GM12865 (cell line): ENCODE measurements at places on chromosomes 3 and 15.

- DNase-seq = no peak
Measured at GRCh38 chr3:40499952-40500351, 5.9 kb upstream of the ZNF620 start.

DNA sequence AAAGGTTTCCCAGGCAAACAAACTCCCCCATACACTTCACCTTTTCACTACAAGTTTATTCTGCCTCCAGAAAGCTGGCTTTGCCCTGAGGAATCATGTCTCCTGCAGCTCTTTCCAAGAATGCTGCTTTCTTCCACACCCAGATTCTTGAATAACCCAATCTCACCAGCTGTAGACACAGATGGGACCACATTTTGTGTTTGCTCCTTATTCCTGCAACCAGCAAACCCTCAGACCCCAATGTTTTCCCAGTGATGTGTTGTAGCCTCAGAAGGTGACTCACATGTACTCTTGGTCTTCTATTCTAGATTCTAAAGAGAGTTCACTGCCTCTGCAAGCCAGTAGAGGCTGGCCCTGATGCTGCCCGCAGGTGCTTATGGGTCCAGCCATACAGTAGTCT, 23.6 kb upstream of the TRIM59 start:
- no peak for DNase-seq

DNA sequence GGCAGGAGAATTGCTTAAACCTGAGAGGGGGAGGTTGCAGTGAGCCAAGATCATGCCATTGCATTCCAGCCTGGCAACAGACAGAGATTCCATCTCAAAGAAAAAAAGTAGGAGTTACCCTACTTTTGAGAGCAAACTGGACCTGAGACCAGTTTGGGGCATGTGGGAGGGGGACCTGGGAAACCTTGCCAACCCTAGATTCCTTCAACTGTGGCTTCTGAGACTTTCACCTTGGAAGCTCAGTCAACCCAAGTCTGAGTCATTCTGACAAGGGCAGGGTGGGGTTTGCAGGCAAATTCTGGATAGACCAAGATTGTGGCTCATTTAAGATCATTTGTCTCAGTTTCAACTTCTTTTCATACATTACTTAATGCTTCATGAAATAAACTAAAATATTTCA, 23.8 kb upstream of the SIAH2 start:
- peak; percentile 49 for DNase-seq

DNA sequence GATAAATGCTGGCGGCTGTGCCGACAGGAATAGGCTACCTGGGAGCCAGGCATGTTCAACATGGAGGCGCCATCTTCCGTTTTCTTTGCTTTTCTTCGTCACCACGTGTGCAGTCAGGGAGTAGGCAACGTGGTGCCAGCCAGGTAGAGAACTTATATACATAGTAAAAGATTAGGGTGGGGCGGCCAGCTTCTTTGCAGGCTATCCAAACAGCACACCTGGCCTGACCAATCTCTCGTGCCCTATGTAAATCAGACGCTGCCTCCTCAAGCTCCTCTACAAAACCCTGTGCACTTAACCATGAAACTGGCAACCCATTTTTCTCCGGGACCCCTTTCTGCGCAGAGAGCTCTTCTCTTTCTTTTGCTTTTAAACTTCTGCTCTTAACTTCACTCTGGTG, 28.6 kb upstream of the OR5K4 start:
- no peak for DNase-seq

GRCh38 chr3:129413687-129414506, 14.5 kb downstream of the EFCAB12 start:
- peak; percentile 46 for DNase-seq

DNA sequence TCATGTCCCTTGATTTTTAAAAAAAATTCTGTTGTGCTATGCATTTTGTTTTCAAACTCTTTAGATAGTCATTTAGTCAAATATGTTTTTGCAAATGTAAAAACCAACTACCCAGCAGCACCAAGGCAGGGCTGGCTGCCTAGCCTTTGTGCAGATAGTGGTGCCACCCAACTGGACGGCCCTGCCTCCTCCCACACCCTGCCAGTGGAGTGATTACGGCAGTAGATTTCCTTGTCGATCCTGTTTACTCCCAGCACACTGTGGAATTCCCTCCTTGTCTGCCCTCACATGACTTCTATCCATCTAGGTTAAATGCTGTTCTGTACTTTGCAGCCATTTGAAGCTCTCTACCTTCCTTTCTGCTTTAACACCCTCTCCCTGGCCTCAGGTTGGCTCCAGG, 79.4 kb upstream of the PLXNA1 start:
- DNase-seq = no peak

DNA sequence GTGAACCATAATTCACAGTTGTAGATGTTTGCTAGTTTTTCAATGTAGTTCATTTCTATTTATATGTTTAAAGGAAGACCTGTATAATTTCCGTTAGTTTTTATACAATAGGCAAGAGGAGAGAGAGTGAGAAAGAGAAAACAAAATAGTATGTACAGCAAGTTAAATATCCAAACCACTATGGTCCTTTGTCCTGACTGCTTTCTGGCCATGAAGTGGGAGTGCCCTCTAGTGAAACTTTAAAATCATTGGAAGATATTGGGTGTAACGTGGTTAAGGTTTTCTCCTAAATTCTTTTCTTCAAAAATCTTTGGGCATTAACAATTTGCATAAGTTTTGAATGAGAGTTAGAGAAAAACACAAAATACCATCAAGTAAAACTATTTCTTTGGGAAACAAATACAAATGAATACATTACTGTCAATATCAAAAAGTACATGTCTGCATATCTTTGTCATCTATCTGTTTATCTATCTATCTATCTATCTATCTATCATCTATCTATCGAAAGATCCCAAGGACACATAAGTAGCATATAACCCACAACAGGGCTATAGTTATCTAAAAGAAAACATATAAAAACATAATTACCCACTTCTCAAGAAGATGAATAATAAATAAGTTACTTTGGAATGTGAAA, 534.6 kb upstream of the ATP11B start:
- peak; percentile 16 for DNase-seq

- no peak for DNase-seq
Measured at GRCh38 chr3:109313061-109313460, 3.3 kb downstream of the DPPA2 start.

DNA sequence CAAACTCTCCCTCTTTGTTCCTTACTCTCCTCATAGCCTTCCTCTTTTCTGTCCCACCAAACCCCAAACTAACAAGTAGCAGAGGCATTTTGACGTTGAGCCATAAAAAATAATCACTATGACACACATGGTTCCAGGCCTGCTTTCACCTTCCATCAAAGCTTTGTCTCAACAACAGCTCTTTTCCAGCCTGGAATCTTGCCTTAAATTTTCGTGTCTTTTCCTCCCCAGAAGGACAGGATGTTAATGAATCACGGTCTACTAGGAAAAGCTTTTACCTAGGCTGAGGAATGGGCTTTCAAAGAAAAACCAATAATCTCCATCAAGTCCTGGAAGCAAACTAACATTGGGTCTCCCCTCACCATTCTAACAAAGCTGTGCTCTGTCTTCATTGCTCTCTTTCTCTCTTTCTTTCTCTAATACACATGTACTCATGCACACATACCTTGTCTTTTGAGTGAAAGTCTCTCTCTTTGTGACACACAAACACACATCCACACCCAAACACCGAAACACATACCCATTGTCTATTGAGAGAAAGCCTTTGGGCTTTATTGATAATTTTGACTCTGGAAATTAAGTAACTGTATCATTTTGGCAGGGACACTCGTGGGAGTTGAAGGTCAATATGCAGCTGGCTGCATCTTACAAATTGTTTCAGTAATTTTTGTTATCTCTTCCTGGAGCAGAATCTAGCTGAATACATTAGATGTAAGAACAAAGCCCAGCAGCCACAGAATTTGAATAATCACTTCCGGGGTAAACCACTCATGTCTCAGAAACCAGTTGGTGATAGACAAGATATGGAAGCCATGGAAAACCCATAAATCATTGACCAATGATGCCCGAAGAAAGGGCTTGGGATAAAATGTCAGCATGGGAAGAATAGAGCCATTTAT, 107.4 kb upstream of the SLC4A7 start:
- peak; percentile 25 for DNase-seq

- no peak for DNase-seq
Measured at GRCh38 chr3:133463347-133463860, 63.5 kb downstream of the BFSP2 start.

- no peak for DNase-seq
Measured at GRCh38 chr15:83919978-83920510, 266.1 kb downstream of the ADAMTSL3 start.

- no peak for DNase-seq
Measured at GRCh38 chr3:71973274-71974030, 188.5 kb upstream of the PROK2 start.

DNA sequence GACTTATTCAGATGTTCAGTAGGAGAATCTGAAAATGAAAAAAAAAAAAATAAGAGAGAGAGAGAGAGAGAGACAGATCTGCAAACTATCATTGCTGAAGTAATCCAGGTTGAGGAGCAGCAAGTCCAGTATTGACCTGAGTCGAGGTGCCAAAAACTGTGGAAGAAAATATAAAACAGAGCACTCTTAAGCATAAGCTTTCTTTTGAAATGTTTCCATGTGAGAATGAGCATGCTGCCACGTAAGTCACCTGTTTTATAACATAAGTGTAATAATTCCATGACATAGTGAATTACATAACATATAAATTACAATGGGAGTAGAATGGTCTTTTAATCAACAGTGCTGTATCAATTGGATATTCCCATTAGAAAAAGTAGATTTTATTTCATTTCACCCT, 218.2 kb downstream of the BCHE start:
- no peak for DNase-seq

DNA sequence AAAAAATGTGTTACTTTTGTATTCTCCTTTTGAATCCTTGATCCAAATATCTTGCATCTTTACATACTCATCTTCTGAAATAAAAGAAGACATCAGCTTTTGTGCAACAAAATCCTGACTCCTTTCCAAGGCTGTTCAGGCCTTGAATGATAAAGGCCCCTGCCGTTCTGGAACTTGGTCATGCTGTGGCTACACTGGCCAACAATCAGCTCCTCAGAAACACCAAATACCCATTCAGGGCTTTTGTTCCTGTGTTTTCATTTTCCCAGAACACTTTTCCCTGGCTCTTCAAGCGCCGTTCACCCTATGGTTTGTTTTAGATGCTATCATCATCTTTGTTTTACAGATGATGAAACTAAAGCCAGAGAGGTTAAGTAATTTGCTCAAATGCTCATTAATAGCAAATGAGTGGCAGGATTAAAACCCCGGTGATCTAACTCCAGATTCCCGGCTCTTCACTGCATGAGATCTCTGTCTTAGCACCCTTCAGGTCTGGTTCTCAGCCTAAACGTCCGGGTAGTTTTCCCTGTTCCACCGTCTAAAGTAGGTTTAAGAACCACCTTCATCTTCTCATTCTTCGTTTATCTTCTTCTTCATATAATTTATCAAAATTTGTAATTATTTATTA, 58.3 kb downstream of the EPHA3 start:
- DNase-seq = no peak

- DNase-seq = no peak
Measured at GRCh38 chr3:56806407-56806806, 4.7 kb upstream of the ARHGEF3 start.

DNA sequence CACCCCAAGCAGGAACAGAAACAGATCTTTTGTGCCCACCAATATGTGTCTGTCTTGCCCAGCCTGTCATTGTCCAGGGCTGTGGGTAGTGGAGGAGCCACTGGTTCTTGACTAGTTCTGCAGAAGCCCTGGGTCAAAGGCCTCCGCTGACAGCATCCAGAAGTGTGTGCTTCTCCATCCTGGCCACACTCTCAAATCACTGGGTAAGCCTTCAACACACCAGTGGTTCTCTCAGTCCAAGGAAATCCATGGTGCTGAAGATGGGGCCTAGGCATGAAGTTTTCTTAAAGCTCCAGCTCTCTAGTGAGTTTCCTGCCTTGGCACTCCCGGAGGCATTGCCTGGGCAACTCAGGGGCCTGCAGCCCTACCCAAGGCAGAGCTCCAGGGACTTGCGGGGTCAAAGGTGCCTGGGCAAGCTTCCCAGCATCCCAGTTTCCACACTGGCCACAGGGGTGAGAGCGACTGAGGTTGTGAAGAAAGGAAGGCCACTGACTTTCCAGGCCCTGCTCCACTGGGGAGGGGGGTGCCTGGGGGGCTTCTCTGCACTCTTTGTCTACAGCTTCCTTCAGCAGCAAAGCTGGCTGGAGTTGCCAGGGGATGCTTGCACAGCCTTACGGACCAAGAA, 37.9 kb upstream of the RPL32 start:
- no peak for DNase-seq

GRCh38 chr3:65425880-65426279, 612.8 kb downstream of the MAGI1 start:
- DNase-seq = no peak

- no peak for DNase-seq
Measured at GRCh38 chr3:97948351-97949109, 23.7 kb downstream of the RIOX2 start.

- no peak for DNase-seq
Measured at GRCh38 chr15:52486003-52486996, 42.4 kb downstream of the MYO5A start.

- no peak for DNase-seq
Measured at GRCh38 chr3:190541008-190541407, 27.1 kb downstream of the IL1RAP start.

GRCh38 chr15:62087671-62088352, 21.0 kb downstream of the C2CD4A start:
- DNase-seq = no peak

DNA sequence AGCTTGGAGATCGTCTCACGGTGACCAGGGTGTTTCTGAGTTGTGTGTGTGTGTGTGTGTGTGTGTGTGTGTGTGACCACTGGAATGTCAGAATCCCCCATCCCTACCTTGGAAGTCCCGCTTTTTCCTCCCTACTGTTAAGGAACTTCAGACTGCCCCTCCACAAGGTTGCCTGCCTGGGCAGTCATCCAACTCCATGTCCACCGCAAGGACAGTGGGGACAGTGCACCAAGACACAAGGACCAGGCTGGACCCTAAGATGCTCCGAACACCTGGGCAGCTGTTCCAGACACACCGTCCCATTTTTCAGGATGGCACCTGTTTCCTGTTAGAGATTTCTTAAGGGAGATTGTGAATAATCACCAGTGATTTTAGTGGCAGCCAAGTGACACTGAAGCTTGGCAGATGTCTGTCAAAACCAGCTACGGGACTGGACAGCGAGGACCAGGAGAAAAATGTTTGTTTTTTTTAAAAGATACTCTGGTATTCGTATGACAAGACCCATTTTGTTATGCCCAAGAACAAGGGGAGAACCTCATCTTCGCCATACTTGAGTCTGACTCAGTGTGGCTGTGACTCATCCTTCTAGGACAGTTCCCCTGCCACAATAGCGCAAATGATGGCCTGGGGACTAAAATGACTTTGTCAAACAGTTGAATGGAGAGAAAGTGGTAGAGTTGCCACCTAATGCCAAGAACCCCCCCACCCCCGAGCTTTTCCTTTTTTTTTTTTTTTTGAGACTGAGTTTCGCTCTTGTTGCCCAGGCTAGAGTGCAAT, 15.5 kb downstream of the PAQR9 start:
- no peak for DNase-seq
